Dermis lymphatic vessel endothelial cell (primary cell): ENCODE measurements at places on chromosomes 2 and 18. TPM values are rescaled to one million over a fixed set of nuclear protein-coding genes. Genes with fewer than 3 reads are reported as not detected.

POTEI gene
- total RNA-seq: 0.17 and 0.98 TPM in 2 replicates

ABCG5 gene
- not detected in 2 replicates for total RNA-seq

TRIM54 gene
- 0.52 and 1.3 TPM in 2 replicates for total RNA-seq

BMP10 gene
- not detected in 2 replicates for total RNA-seq

POTEJ gene
- 0.26 and 1.1 TPM in 2 replicates for total RNA-seq

LRRTM1 gene
- total RNA-seq: not detected in 2 replicates

GALNT1 gene
- 165 and 227 TPM in 2 replicates for total RNA-seq

GAREM1 gene
- under 0.01 and 0.17 TPM in 2 replicates for total RNA-seq

LOXL3 gene
- 0.87 and 1.2 TPM in 2 replicates for total RNA-seq
